ENCODE measurements at places on chromosomes 7 and 10.

DNA sequence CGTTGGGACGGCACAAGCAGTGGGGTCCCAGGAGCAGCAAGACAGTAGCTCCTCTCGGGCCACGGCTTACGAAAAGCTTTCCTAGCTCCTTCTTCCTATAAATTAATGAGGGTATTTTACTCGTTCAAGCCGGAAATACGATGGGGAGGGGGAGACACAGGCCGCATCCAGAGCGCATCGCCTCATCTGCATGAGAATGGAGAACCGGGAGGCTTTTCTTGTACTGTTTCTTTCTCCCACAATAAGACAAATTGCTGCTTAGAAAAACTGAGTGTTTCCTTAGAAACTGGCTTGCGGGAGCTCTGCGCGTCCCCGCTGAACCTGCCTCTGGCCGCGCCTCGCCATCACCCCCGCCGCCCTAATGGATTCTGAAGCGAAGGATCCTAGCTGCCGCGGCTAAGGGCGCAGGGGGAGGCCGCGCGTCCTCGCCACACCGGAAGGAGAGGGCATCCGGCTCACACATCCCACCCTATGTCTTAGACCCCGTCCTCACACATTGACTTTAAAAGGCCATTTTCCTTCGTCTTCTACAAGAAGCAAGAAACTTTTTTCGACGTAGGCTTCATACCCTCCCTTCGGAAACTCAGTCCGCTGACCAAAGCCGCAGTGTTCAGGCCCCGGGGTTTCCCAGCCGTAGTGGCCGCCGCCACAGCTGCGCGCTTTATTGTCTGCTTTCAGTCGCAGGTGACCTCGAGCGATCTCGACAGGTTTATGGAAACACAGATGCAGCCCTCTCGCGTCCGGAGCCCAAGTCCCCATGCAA is 8.8 kb downstream of the NXPH1 start:
- no peak overlapping the region for H3K4me3 ChIP-seq
- no peak for DNase-seq
- H3K27me3 ChIP-seq = peaks cover 39% of the 10 kb centered on the region
- no peaks in the 10 kb centered on the region for H3K36me3 ChIP-seq

- H3K4me1 ChIP-seq = no peaks in the 10 kb centered on the region
- no peaks in the 10 kb centered on the region for H3K36me3 ChIP-seq
- no peaks in the 10 kb centered on the region for H3K27me3 ChIP-seq
- DNase-seq = no peak
- no peak overlapping the region for H3K27ac ChIP-seq
- no peak overlapping the region for H3K4me3 ChIP-seq
Measured at GRCh38 chr7:127474457-127474856, 81.9 kb upstream of the ZNF800 start.

- no peaks in the 10 kb centered on the region for H3K4me1 ChIP-seq
- no peak for DNase-seq
- no peaks in the 10 kb centered on the region for H3K27me3 ChIP-seq
- no peaks in the 10 kb centered on the region for H3K36me3 ChIP-seq
- H3K4me3 ChIP-seq = no peak overlapping the region
Measured at GRCh38 chr7:147509035-147509501, 1081.5 kb upstream of the C7orf33 start.

DNA sequence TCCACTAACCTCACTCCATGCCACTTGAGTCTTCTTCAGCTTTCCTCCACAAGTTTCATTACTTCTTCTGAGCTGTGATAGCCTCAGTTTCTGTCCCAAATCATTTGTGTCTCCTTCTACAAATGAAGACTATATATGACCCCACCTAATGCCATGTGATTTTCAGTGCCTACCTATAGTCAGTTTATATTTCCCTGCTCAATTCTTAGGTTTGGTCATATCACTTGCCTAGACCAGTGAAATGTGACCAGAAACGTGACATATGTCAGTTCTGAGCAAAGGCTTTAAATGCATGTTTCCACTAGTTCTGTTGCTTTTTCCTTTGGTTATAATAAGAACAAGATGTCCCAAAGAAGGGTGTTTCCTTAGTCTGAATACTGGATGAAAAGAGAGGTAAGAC is 24.6 kb upstream of the REEP3 start:
- H3K4me3 ChIP-seq = no peak overlapping the region
- H3K27me3 ChIP-seq = no peaks in the 10 kb centered on the region
- H3K36me3 ChIP-seq = no peaks in the 10 kb centered on the region
- peaks cover 28% of the 10 kb centered on the region for H3K4me1 ChIP-seq
- no peak overlapping the region for H3K27ac ChIP-seq

DNA sequence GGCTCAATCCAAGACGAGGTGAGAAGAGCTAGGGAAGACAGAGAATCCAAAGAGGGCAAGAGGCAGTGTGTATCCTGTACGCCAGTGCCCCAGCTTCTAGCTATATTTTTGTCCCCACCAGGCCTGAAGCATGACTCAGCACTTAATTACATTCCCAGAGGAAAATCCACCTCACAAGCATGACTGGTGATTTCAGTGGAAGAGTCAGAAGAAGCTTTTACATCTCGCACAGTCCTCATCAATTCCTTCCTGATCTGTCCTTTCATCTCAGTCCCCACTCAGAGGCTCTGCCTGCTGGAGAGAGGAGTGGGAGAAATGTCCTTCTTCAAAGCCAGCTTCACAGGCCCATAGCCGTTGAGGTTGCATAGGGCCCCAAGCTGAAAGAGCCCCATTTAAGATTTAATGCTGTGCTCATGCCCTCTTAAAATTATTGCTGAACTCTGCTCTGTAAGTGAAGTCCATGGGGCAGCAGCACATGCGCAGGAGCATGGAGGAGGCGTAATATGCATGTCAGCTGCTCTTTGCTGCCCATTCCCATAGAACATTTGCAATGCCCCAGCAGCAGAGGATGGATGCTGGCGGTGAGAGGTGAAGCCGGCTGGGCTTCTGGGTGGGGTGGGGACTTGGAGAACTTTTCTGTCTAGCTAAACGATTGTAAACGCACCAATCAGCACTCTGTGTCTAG is 39.0 kb upstream of the AOAH start:
- no peak overlapping the region for H3K4me3 ChIP-seq
- H3K36me3 ChIP-seq = no peaks in the 10 kb centered on the region
- H3K27ac ChIP-seq = no peak overlapping the region
- no peak for DNase-seq
